Fibroblast of the conjunctiva (primary cell): ENCODE measurements at places on chromosomes 7 and 10.

DNA sequence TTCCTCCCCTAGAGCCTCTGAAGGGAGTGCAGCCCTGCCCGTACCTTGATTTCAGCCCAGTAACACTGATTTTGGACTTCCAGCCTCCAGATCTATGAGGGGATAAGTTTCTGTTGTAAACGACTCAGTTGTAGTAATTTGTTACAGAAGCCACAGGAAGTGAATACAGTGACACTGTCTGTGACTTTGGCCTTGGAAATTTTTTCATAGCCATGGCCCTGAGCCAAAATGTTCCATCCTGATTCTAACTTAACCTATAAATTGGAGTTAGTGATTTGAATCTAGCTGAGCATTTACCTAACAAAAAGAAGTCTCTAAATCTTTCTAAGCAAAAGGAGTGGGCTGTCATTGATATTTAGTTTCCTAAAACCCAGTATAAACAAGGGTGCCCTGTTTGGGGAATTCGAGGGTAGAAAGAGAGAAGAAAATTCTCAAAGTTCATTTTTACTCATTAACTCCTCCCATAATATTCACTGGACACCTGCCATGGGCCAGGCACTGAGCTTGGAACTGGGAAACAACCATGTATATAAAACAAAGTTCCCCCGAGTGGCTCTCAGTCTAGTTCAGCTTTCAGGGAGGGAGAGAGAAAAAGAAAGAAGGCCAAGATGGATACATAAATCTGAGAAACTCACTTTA lies 162.3 kb downstream of the SKIDA1 start:
- DNase-seq: no peak

- no peak for DNase-seq
Observed at GRCh38 chr7:88229302-88229995, 9.6 kb upstream of the SRI start.

DNA sequence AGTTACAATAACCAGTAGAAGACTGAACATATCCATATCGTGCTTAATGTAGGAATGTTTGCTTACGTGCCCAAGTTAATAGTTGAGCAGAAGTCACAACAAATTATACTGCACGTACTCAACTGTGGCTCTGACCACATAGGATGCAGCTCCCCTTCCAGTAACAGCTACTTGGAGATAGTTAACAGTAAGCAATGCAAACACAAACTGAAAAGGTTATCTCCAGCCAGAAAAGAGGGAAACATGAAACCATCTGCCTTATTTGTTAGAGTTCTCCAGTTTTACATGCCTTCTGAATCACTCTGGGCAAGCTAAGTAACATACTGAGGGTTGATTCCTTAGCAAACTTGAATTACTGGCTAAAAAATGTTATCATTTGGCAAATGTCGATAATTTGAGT lies 9.8 kb downstream of the DHX32 start:
- no peak for DNase-seq

- DNase-seq: no peak
Observed at GRCh38 chr7:94400643-94401427, 6.1 kb downstream of the COL1A2 start.

DNA sequence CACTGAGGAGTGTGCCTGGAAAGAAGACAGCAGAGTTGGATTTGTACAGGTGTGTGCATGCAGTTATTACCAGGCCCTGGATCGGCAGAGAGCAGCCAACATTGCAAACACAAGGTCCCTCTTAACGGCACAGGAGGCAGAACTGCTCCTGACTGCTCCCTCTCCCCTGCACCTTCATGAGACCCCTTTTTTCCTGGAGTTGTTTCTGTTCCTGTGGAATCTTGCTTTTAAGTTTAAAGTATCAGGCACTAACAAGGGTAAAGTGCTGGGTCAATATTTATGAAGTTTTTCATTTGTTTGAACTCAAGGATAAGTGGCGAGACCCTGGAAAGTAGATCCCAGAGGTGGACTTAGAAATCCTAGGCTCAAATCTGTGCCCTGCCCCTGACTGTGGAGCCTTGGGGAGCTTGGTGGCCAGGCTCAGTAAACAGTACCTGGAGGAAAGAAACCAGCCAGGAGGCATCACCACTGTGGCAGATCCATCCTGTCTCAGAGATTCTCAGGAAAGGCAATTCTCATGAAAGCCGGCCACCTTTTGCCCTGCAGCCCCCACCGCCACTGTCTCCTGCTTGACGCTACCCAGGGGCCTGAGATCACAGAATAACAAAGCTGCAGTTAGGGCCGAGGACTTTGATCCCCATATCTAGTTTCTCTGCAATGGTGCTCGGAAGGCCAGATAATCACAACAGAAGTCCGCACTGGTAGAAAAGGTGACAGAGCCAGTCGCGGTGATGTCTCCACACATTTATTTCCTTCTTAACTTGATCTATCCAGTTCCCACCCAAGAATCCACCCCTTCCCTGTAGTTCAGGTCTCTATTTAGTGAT lies 36.7 kb downstream of the DDC start:
- no peak for DNase-seq

GRCh38 chr10:18606051-18606695 lies 45.2 kb downstream of the NSUN6 start:
- DNase-seq: no peak

- peak; percentile 66 for DNase-seq
Observed at GRCh38 chr10:78688901-78689583, 379.7 kb upstream of the ZMIZ1 start.

DNA sequence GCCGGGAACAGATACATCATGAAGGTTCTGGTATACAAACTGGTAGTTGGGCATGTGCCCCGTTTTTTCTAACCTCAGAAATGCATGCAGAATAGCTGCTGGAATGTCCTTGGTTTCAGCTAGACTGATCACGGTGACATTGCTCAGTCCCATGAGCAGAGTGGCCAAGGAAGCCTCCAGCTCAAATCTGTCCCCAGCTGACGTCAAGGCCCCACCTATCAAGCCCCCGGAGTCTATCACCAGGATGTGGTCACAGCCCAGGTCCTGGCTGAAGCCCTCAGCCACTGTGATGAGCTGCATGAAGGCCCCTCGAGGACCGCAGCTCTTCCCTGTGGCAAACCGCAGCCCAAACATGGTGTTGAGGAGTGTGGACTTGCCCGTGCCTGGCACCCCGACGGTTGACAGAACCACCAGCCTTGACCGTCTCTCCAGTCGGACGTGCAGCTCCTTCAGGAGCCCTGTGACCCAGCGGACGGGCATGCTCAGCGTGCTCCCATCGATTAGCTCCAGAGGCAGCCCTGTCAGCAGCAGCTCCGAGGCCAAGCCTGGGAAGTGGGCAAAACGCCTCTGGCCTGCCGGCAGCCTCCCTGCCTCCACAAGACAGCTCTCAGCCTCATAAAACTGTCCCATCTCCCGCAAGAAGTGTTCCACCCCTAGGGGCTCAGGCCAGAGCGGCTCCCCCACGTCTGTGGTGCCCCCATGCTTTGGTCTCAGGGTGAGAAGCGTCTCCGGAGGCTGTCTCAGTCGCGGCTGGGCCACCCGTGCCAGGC lies 7.8 kb upstream of the MRPS24 start:
- DNase-seq: no peak
